ENCODE measurements at places on chromosomes 3 and 15.

DNA sequence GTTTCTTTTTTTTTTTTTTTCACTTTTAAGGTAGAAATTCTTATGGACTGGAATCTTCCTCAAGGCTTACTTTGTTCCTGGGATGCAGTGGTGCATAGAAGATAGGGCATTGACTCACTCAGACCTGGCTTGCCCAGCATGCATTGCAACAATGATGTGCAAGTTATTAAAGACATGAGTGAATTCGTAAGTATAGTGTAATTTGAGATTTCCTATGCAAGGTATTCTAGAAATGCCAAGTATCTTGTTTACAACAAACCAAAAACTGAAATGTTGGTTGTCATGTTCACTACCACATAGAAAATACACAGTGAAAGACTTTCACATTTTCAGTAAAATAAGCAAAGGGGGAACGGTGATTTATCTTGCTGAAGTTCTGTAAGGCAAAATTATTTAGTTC, 56.5 kb upstream of the FNDC3B start:
- DNase-seq, result no peak

GRCh38 chr3:65948841-65949573, 89.7 kb downstream of the MAGI1 start:
- no peak for DNase-seq

GRCh38 chr3:58672451-58672850, 5.9 kb upstream of the FAM3D start:
- DNase-seq, result no peak

DNA sequence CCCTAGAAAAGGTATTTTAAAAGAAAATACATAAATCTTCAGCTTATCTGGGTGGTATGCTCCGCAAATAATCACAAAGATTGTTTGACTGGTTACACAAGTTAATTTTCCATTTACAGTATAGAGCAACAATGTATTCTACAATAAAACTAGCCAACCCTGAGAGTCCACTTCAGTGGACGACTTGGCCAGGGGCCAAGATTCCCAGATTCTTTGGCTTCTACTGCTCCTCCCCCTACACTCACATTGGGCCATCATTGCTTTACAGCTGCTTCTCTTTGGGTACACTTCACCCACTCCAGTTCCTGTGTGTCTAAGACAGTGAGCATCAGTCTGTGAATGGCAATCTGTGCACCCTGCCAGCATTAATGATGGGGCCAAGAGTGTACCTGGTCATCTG, 17.2 kb upstream of the PRICKLE2 start:
- DNase-seq, result no peak

DNA sequence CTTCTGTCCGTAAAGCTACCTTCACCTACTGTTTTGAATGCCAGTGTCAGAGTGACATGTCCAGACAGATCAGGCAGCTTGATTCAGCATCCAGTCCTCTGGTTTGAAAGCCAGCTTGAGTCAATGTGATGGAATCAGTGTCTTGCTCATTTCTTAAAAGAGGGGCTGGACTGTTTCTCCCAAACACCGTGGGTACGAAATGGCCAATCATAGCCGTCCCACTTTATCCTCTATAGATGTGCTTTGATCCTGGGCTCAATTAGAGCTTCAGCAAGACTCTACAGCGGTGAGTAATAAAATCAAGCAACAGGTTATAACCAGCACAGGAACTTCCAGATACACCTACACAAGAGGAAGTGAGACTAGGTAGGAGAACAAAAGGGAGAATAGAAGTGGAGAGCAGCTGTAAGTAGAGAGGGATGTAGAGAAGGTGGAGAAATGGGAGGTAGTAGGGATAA, 17.0 kb upstream of the OR5K1 start:
- DNase-seq, result no peak

DNA sequence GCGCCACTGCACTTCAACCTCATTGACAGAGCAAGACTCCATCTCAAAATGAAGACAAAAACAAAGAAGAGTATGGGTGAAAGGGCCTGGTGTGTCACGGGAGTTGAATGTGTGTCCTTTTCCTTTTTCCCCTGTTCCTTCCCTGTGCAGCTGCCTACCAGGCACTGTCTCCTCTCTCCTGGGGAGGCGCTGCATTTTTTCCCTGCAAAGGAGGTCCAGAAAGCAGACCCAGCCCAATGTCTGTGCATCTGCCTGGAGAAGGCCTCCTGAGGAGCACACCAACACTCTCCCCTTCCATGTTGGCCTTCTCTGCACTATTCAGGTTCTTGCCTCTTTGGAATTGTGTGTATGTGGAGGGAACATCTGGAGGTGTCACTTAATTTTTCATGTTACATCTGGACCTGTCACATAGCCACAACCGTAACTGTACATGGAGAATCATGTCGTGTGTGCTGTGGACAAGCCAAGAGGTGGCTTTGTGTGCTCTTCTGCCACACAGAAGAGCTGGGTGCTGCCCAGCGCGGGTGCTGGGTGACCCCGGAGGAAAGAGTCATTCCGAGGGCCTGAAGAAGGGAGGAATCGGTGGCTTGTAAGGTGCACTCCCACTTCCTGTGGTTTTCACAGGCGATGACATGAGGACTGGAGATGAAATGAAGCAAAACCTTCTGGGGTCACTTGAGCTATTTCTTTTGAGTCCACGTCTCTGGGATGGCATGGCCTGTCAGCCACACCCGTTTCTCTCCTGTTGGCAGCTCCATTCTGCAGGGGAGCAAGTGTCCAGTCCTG, 46.5 kb upstream of the CGNL1 start:
- DNase-seq, result no peak

- DNase-seq, result no peak
Measured at GRCh38 chr3:116561529-116561928, 116.2 kb upstream of the LSAMP start.

DNA sequence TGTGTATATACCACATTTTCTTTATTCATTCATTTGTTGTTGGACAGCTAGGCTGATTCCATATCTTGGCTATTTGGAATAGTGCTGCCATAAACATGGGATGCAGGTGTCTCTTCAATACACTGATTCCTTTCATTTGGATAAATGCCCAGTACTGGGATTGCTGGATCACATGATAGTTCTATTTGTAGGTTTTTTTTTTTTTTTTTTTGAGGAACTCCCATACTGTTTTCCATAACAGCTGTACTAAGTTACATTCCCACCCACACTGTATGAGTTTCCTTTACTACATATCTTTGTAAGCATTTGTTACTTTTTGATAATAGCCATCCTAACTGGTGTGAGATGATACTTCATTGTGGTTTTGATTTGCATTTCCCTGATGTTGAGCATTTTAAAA, 437.7 kb downstream of the DIPK2A start:
- no peak for DNase-seq

DNA sequence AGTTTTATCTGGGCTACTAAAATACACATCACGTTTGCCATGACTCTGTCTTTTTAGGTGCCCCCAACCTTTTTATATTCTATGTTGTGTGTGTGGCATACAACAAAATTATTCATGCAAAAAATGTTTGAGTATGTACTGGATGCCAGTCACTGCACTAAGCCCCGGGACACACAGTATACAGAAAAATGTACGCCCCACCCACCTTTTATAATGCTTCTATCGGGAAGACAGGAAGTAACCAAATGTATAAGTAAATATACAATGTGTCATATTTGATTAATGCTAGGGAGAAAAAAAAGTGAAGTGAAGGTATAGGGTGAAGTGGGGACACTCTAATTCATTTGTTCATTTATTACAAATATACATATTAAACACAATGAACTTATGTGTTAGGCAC, 503.4 kb upstream of the MDFIC2 start:
- no peak for DNase-seq

GRCh38 chr3:155110996-155111901, 31.1 kb downstream of the MME start:
- no peak for DNase-seq

DNA sequence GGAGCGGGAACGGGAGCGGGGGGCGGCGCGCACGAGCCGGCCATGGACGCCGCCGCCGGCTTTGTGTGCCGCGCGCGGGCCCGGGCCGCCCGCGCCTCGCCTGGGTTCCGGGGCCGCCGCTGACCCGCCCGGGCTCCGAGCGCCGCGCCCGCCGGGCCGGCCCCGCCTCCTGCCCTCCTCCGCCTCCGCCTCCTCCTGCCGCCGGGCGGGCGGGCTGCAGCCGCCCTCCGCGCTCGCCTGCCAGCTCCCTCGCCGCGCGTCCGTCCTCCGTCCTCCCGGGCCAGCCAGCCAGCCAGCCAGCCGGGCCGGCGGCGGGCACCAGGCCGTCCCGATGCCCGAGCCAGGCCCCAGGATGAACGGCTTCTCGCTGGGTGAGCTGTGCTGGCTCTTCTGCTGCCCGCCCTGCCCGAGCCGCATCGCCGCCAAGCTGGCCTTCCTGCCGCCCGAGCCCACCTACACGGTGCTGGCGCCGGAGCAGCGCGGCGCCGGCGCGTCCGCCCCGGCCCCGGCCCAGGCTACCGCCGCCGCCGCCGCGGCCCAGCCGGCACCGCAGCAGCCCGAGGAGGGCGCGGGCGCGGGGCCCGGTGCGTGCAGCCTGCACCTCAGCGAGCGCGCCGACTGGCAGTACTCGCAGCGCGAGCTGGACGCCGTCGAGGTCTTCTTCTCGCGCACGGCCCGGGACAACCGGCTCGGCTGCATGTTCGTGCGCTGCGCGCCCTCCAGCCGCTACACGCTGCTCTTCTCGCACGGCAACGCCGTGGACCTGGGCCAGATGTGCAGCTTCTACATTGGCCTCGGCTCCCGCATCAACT, at the start of gene ABHD17C:
Gene ABHD17C, plus strand, starts transcription at position 212 of the 812 bp plus-strand sequence. Its CDS starts 120 bp downstream, at position 332.
- DNase-seq, result peak; percentile 19

DNA sequence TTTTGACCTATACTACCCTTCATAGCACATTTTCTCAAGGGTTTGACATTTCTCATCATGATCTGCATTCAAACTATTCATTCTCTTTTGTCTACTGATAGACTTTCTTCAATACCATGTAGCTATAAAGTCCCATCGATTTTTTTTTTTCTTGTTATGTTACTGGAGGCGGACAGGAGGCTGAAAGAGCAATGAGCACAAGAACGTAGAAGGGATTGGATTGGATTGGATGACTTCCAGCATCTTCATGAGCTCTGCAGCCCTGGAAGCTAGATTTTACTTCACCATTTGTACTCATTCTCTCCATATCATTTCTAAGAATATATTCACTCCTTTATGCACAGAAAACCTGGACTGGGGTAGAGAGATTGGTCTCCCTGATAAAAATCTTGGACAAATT, 43.2 kb downstream of the DUT start:
- no peak for DNase-seq
